ENCODE measurements at places on chromosomes 7 and 10.

- DNase-seq, result no peak
Measured at GRCh38 chr10:7306147-7306546, 104.7 kb downstream of the SFMBT2 start.

GRCh38 chr7:50220273-50220672 is 84.2 kb upstream of the IKZF1 start:
- DNase-seq, result no peak

DNA sequence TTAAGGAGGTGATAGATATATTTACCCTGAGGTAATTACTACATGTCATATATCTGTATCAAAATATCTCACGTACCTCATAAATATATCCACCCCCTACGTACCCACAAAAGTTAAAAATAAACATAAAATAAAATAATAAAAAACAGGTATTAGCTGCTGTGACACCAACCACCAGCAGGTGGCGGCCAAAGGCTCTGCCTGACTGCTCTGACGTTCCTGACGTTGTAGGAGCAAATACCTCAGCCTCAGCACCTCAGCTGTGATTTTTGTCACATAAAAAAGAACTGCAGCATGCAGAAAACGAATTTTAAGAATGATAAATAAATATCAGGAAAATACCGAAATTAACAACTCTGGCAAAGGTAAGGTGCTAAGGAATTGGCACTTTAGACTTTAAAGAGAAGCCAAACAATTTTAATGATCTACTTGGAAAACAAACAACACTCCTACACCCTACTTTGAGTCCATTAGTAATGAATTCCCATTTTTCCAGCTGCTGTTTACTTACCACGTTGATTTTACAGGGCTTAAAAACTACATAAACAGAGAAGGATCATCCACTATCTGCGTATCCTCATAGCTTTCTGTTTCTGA is 125.4 kb upstream of the TARP start:
- DNase-seq, result no peak

- no peak for DNase-seq
Measured at GRCh38 chr7:110061387-110061786, 1029.5 kb upstream of the LRRN3 start.

GRCh38 chr7:130966246-130967009 is 232.4 kb upstream of the KLF14 start:
- no peak for DNase-seq

GRCh38 chr7:101562531-101563197 is 66.4 kb downstream of the MYL10 start:
- no peak for DNase-seq

GRCh38 chr10:6778992-6779701 is 199.1 kb upstream of the PRKCQ start:
- no peak for DNase-seq

Measured in gastrocnemius medialis (tissue), 4 donors.